ENCODE measurements at places on chromosomes 6 and 20.

GRCh38 chr6:87407561-87407900, 241 bp upstream of the CFAP206 start:
- peak; percentile 9 for DNase-seq

DNA sequence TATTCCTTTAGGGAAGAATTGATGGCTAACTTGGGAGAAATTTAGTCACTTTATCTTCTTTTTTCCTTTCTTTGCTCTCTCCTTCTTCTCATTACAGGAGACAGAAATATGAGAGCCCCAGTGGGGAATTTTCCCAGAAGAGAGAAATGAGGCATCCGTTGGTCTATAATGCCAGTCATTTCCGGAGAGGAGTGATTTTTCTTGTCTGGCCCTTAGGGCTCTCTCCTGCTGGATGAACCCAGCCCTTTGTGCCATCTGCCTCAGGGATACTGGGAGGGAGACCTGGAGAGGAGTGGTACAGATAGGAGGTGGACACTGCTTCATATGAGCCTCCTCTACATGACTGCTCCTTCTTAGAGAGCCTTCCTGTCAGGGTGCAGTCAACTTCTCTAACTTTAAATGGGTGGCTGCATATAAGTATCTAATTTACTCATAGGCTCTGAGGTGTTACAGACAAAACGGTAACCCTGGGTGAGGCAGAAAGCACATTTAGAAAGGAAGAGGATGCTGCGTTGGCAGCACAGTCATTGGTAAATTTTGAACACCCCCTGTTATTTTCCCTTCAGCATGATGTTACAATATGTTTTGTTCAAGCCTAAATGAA, 21.9 kb downstream of the RIMS1 start:
- no peak for DNase-seq

DNA sequence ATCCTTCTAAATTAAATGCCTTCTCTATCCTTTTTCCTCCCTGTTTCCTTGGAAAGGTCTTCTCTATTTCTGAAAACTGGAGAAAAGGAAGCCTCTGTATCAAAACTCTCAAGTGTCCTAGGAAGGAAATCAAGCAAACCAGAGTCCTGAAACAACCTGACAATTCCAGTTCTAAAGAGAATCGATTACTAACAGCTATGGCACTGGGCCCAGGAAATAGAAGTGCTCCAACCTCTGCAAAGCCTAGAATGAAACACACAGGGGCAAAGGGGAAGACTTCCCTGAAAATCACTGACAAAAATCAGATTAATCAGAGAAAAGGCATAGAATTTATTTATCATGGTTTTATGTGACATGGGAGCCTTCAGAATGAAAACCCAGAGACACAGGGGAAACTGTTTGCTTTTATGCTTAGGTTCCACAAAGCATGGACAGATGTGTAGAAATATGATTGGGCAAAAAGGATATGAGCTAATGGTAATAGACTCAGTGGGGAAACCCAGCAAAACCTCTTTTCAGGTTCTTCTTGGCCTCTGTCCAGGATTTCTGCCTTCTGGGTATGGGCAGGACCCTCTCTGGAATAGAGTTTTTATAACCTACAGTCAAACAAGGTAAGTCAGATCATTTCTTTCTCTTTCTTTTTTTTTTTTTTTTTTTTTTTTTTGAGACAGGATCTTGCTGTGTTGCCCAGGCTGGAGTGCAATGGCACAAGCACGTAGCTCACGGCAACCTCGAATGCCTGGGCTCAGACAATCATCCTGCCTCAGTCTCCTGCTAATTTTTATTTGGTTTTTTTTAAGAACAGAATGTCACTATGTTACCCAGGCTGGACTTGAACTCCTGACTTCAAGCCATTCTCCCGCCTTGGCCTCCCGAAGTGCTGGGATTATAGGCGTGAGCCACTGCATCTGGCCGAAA, 91.7 kb downstream of the CD24 start:
- no peak for DNase-seq

DNA sequence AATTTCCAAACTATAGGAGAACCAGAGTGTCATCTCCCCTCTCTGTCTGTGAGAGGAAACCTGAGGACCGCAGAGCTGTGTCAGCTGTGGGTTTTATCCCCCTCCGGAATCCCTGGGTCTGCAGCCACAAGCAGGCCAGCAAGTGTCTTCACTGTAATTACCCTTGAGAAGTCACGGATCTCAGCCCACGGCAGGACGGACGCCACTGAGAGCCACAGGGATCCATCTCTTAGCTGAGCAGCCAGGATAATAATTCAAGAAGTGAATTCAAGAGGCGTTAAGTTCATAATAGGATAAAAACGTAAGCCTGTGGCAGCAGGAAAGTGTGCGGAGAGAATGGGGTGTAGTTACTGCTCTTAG, 37.0 kb downstream of the DLL1 start:
- DNase-seq: no peak

- DNase-seq: no peak
Observed at GRCh38 chr6:30227763-30228487, 14.7 kb upstream of the TRIM26 start.

GRCh38 chr20:13260650-13261279, 39.7 kb downstream of the ISM1 start:
- DNase-seq: no peak

- no peak for DNase-seq
Observed at GRCh38 chr20:46065691-46066090, 24.1 kb downstream of the NCOA5 start.

DNA sequence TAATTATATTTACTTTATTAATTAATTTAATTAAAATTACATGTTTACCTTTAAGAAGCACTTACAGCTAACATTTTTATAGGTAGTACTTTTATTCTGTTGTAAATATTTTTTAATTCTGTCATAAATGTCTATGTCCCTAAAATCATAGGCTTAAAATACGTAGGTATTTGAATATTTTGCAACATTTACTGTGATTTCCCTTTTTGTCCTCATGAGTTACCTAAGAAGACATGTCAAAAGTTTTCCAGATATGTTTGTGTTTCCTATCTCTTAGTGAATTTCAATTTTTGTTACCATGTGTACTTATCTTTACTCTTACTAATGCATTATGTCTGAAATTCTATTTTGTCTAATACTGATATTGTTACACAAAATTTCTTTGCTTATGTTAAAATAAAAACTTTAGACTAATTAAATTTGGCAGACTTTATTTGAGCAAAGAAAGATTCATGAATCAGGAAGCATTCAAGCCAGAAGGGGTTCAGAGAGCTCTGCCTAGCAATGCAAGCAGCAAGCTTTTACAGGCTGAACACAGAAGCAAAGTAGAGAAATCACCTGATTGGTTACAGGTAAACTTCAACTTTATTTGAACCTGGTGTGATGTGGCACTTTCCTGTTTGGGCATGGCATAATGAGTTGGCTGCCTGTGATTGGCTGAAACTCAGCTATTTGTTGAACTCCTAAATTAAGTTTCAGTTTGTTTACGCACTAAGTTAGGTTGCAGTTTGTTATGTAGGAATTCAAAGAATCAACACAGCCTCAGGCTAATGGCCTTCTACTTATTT, 123.2 kb upstream of the TMEM170B start:
- no peak for DNase-seq

DNA sequence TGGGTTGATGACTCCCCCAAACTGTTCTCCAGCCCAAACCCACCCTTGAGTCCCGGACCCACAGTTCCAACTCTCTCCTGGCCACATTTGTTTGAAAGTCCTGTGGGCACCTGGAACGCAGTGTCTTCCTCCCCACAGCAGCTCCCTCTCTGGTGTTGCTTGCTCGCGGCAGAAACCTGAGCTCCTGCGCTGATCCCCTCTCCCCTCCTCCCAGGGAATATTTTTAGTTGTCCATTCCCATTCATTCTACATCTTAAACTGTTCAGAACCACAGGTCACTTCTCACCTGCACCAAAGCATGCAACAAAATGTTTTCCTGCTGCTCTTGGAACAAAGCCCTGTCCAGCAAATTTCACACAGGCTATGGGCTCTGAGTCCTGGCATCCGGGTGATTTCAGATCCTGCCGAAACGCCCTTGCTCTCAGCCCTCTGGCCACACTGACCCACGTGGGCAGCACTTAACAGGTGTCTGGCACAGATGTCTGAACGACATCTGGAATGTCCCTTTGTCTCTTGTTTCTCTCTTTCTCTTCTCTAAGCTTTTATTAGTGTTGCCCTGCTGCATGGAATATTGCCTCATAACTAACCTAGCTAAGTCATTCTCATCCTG, 27.0 kb upstream of the PMEPA1 start:
- no peak for DNase-seq

DNA sequence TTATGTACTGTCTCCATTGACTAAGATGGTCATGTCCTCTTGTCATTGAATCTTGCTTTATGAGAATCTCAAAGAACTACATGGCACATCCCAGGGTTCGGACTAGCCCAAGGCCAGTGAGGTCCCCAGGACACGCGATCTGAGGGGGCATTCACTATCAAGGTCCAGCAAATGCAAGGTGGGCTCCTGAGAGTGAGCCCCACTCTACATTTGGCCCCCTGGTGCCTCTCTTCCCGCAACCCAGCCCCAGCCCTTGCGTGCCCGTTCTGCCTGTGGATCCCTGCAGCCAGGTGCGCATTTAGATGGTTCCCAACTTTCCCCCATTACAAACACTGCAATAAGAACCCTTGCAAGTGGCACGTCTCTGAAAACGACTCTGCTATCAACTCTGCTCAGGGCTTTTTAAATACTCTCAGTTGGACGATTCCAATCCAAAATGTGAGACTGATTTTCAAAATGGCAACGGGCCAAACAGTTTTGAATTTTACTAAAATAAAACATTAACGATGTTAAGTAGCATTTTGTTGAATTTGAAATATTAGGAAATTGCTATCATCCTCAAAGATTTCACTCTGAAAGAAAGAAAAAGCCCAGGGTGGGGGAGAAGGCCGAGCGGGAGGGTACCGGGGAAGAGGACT, 59.6 kb downstream of the NFATC2 start:
- no peak for DNase-seq

- DNase-seq: no peak
Observed at GRCh38 chr6:52654007-52654406, 16.9 kb upstream of the TMEM14A start.

DNA sequence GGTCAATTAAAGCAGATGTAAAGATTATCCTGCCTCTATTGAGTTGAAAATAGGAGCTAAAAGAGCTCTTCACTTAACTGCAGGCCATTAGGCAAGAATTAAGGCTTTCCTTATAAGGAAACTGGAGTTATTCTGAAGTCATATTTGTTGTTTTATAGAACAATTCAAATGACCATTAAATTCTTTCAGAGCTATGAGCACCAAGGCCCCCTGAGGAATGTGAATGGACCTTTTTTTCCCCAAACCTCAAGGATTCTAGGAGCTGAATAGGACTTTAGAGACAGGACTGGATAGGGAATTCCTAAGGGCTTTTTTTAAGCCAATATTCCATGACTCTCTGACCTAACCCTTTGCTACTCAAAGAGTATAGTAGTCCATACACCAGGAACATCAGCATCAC, 565.7 kb upstream of the BTBD3 start:
- no peak for DNase-seq

- no peak for DNase-seq
Observed at GRCh38 chr20:17545127-17545526, 13.9 kb upstream of the BFSP1 start.

GRCh38 chr6:24875534-24875901, 60.2 kb downstream of the RIPOR2 start:
- no peak for DNase-seq

- DNase-seq: no peak
Observed at GRCh38 chr6:12246900-12247299, 43.3 kb upstream of the EDN1 start.

GRCh38 chr6:136751991-136752390, 40.3 kb downstream of the MAP3K5 start:
- DNase-seq: no peak

DNA sequence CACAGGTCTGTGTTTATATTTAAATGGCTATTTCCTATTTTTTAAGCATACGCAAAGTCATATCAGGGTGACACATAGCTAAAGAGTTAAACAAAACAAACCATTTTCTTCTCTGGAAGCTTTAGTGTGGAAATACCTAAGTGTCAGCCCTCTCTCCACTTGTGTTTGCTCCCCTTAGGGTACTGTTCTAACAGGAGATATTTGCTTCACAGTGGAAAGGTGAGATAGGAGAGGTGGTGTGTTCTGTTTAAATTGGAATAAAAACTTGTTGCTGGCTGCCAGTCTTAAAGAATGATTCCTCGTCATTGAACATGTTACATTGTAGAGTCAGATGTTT, 18.9 kb downstream of the PHACTR2 start:
- no peak for DNase-seq

DNA sequence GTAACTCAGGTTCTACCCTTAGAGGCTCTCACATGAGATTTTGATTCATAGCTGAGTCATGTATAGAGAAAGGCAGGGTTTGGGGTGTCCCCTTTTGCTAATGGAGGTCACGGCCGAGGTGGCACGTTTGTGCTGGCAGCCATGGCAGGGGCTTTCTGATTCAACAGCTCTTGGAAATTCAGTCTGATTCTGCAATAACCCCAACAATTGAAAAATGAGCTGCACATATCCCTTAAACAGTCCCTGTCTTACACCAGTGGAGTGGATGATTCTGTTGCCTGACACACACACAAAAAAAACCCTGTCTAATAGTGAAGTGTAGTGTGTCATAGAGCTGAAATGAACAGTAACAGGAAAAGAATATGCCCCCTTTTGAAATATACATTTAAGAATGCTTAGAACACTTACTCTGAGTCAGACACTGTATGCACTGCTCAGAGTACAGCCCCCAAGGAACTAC, 40.4 kb upstream of the ARG1 start:
- no peak for DNase-seq

- DNase-seq: no peak
Observed at GRCh38 chr6:49202924-49203536, 260.0 kb downstream of the MMUT start.

GRCh38 chr6:117795234-117795633, 111.8 kb upstream of the SLC35F1 start:
- DNase-seq: no peak

- no peak for DNase-seq
Observed at GRCh38 chr20:39627765-39628164, 665.6 kb downstream of the DHX35 start.

GRCh38 chr6:137927777-137928218, 60.7 kb downstream of the TNFAIP3 start:
- DNase-seq: no peak

DNA sequence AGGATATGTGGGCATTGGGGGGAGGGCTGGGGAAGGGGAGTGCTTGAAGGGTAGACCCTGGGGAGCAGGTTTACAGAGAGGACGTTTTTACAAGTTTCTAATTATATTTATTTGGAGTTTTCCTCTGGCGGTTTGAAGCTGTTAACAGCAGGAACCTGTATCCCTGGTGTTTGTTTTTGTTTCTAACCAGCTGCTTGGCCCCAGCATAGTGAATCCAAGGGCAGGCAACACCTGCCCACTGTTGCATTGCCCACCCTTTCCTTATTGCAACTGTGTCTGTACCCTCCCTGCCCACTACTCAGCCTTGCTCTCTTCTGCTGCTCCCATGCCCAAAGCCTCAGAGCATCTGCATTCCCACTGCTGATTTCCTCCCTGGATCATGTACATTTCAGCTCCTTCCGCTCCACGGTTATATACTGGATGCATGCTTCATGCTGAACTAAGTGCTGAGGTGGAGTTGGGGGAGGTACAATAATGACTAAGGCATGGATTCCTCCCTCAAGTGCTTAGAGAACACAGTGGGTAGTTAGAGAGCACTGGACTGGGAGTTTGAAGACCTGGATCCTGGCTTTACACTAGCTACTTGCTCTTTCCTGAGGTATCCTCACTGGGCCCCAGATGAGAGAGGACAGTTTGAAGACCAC, 6.0 kb downstream of the SCUBE3 start:
- DNase-seq: no peak

GRCh38 chr20:1242530-1242929, 16.7 kb downstream of the RAD21L1 start:
- no peak for DNase-seq
